ENCODE measurements at places on chromosomes 12 and 14.

DNA sequence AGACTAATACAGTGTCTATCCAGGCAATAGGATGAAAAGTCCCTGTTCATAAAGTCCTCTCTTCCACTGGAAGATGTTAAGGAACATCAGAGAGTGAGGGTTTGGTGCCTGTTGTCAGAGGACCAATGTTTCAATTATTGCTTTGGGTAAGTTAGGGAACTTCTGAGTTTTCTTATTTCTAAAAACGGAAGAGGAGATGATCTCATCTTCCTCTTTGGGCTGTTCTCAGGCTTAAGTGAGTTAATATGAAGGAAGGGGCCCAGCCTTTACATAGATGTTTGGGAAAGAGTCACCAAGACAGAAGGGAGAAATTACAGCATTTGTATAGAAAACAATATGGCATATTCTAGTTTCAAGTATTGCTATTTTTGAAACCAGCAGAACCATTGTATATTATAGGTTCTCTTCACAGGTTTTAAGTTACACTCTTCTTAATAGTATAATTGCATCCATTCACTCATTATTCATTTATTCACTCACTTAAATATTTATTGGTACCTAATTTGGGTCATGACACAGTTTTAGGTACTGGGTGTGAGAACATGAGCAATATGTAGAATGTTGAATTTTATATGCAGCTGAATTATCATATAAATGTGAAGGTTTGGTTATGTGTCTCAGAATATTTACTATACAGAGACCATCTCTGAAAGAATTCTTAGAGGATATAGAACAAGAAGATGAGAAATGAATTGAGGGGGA is 68.5 kb upstream of the LRIG3 start:
- DNase-seq, result no peak

DNA sequence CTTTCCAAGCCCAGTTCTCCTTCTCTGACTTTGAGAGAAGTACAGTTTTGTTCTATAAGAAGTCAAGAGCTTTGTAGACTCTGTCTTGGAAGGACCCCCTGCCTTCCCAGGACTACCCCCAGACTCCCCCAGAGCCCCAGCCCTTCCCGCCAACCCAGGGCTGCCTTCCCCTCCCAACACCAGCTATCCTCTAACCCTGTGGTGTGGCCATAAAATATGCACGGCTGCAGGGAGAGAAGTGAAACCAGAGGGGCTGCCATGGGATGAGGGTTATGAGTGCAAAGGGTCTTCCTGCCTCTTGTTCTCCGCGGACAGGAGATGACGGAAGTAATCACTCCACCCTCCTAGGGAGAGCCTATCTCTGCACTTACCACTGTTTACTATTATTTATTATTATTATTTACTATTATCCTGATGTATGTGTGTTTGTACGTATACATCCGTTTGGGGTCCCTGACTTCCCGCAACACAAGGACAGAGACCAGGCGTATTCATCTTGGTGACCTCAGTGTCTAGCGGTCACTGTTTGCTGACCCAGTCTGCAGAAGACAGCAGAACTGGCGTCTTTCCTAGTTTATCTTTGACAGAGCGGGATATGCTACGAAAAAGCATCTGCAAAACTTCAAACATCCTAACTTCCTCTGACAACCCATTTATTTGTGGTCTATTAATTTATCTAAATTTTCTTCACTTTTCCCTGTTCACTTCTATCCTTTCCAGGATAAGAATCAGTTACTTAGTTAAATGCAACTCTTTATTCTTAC is 3.5 kb upstream of the SCNN1A start:
- no peak for DNase-seq

- DNase-seq, result no peak
These were observed 4.5 kb downstream of the ANKRD9 start for GRCh38 chr14:102505000-102505619.

DNA sequence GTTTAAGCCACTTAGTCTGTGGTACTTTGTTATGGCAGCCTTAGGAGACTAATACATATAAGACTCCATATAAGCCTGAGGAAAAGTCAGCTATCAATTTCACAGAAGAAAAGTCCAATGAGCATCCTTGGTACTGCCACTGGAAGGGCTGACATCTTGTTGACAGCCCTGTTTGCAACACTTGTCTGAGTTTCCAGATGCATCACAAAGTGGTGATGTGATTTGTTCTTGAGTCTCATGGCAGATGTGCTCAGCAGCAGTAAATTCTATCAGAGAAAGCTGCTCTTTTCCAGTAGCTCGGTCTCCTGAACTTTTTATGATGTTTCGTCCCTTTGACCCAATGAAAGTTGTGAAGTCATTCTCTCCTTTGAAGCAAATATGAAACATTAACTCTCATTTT is 54.3 kb downstream of the STON2 start:
- no peak for DNase-seq

GRCh38 chr12:126451809-126452208 is 1386.6 kb downstream of the AACS start:
- DNase-seq, result no peak

- no peak for DNase-seq
These were observed 40.9 kb downstream of the OSBPL8 start for GRCh38 chr12:76518699-76519098.

- DNase-seq, result no peak
These were observed 35.0 kb downstream of the KITLG start for GRCh38 chr12:88544991-88545980.

- DNase-seq, result no peak
These were observed 22.4 kb upstream of the GPR33 start for GRCh38 chr14:31510222-31510621.

DNA sequence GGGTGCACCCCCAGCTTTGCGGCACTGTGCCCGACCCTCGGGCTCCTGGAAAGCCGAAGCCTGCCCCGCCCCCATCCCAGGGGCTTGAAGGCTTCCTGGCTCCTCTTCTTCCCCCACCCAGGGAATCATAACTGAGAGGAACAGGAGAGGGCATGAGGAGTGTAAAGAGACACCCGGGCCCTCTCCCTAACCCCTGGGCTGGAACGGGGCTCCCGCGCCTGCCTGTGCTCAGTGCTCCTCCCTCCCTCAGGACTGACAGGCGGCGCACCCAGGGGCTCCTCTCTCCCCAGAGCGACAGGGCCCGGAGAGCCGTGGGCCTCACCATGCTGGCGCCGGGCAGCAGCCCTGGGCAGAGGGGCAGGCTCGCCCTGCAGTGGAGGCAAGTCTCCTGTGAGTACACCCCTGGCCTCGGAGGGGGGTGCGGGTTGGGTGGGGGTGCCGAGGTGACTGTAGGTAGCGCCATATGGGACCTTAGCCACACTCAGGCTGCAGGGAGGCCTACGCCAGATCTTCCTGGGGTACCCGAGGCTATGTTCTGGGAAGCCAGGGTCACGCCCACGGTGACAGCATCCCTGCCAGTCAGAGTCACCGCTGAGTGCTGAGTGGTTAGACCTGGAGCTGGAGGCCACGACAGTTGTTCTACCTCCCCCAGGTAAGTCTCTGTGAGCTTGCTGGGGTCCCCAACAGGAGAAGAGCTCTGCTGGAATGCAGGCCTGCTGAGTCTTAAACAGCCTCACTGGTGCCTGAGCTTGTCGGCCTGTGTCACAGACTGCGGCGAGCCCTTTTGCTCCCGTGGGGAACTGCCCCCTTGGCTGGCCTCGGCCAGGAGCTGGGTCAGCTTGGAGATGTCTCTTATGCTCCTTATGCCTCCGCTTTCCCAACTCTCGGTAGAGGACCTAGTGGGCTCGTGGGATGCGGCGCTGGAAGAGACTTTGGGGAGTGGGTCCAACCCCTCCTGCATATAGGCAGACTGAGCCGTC is 7.8 kb downstream of the LRTM2 start:
- DNase-seq, result peak; percentile 60
